Left colon (tissue), 2 donors: ENCODE measurements at places on chromosomes 4 and X. TPM values are rescaled to one million over a fixed set of nuclear protein-coding genes. Genes with fewer than 3 reads are reported as not detected.

BBS7 gene
- 11.3 TPM for total RNA-seq

LDOC1 gene
- 2.0 TPM for total RNA-seq

SLC6A8 gene
- 170 TPM for total RNA-seq

PAGE1 gene
- total RNA-seq: not detected

SLC9A6 gene
- total RNA-seq: 13.1 TPM

ITM2A gene
- total RNA-seq: 26.5 TPM

AREG gene
- 30.0 TPM for total RNA-seq

COL4A6 gene
- total RNA-seq: 0.73 TPM

NWD2 gene
- total RNA-seq: 1.2 TPM

ACE2 gene
- total RNA-seq: 19.3 TPM

SUPT20HL2 gene
- not detected for total RNA-seq

PNMA3 gene
- total RNA-seq: 0.08 TPM

DNA sequence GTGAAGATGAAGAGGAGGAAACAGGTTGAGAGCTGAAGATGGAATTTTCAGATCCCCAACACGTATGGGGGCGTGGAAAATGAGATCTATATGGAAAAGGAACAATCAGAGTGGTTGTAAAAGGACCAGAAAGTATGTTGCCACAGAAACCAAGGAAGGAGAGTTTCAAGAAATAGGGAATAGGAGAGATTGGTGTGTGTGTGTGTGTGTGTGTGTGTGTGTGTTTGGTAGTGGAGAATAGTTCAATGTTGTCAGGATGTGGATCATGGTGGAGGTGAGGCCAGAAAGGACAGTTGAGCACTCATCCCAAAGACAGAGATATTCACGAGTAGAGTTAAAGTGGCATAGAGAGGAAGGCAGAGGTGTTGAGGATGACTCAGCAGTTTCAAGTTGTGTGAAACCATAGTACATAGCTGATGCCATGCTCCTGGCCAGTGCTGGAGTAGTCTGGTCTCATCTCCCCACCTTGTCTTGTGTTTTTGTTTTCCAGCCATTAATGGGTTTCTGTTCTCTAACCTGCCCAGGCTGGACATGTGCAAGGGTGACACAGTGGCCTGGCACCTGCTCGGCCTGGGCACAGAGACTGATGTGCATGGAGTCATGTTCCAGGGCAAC lies 36.1 kb downstream of the HEPH start:
- DNase-seq: no peak

GRCh38 chr4:68383115-68383514 lies 33.2 kb upstream of the YTHDC1 start:
- no peak for DNase-seq

DNA sequence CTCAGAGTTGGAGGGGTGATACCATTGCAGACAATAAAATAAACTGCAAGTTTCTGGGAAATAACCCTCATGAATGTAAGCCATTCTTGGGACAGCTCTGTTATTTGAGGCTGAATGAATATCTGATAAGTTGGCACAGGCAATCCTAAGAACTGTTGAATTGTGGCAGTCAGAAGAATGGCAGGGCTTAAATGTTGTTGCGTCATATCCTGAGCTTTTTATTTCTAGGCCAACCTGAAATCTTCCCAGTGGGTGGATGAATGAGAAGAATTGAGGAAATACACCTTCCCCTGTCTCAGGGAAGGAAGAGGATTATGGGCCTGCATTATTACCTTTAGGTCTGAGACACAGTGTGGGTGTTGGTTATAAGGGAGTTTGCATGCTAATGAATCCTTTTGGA lies 64.4 kb upstream of the C4orf54 start:
- no peak for DNase-seq

GRCh38 chr4:41647383-41647782 lies 101.1 kb downstream of the PHOX2B start:
- no peak for DNase-seq

- no peak for DNase-seq
Measured at GRCh38 chr4:8247047-8247930, 22.3 kb upstream of the HTRA3 start.

GRCh38 chr4:168551945-168552695 lies 55.3 kb downstream of the PALLD start:
- no peak for DNase-seq

DNA sequence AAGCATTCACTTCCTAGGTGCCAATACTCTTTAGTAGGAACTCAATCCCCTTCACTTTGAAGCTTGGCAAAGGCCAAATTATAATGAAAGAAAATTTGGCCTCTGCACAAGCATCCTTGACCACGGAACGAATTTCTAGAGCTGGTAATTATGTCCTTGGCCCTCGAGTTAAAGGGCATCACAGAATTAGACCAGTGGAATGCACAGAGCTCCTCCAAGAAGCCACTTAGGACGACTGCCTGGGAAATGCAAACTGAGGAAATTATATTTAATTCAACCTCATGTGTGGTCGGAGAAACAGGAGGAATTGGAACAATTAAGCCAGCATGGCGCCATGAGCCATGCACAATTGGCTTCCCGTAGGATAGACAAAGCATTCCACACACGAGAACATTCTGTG lies 59.3 kb downstream of the NLGN4X start:
- DNase-seq: no peak

GRCh38 chrX:51862920-51863319 lies 30.5 kb upstream of the MAGED1 start:
- no peak for DNase-seq

- DNase-seq: no peak
Measured at GRCh38 chr4:25813448-25814106, 49.2 kb downstream of the SEL1L3 start.

DNA sequence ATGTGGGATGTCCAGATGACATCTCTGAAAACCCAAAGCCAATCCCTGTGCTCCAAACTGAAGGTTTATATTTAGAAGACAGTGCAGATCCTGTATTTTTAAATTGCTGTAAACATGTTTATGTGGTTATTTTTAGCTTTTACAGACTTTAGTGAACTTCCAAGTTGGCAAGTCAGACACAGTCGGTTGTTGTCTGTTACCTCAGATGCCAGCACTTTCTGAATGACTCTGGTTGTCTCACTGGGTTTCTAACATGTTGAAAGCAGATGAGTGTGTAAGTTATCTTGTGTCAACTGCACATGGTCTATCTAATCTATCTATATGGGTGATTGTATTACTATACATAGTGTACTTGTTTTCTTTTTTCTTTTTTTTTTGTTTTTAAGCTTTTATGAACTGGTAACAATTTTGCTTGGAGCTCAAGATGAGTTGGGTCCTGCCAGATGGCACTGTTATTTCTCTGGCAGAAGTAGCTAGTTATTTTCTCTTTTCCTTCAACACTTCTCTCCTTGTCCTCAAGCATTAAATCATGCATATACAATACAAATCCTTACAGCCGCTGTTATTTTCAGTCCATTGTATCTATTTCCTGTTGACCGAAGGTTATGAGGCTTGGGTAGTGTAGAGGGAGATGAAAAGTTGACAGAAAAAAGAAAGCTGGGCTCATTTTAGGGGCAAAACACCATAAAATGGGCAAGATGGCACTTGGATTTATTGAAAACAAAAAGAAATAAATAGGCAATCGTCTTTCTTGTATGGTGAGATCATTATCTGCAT lies 66.3 kb downstream of the GAB1 start:
- DNase-seq: no peak

DNA sequence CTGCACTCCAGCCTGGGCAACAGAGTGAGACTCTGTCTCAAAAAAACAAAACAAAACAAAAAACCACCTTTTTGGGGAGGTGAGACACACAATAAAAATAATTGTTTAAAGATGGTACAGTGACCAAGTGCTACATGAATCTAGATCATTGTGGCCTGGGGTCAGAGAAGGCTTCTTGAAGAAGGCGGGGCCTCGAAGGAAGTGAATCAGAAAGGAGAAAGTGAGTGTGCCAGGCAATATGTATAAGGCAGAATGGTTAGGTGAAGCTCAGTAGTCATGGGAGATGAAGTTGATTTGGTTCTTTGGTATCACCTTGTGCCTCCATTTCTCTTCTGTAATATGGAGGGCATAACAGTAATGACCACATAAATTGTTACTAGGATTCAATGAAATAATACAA lies 58.9 kb downstream of the DOCK11 start:
- DNase-seq: no peak

- no peak for DNase-seq
Measured at GRCh38 chr4:85500110-85500867, 25.3 kb downstream of the ARHGAP24 start.

GRCh38 chr4:2545321-2546013 lies 9.0 kb downstream of the FAM193A start:
- DNase-seq: no peak

DNA sequence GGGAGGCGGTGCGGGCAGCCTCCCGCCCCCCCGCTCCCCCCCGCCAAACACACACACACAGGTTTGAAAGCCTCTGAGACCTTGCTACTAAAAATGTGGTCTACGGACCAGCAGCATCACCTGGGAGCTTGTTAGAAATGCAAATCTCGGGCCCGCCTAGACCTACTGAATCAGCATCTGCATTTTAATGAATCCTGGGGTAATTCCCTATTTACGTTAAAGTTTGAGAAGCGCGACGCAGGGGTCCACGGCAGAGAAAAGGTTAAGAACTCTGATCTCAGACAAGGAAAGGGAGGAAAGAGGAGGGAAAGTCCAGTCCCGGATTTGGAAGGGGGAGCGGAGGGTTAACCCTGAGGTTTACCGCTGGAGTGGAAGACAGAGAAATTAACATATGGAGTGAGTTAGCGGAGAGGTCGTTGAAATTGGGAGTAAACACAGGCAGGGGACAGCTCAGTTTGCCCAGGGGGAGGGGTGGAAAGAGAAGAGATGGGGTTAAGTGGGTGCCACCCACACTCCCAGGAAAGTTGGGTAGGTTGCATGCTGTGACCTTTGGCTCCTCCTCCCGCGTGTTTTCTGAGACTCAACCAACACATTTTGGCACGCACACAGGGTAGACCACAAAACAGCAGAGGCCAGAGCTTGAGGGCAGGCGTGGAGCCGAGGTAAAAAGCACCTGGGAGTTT lies 483.6 kb downstream of the BCOR start:
- no peak for DNase-seq

DNA sequence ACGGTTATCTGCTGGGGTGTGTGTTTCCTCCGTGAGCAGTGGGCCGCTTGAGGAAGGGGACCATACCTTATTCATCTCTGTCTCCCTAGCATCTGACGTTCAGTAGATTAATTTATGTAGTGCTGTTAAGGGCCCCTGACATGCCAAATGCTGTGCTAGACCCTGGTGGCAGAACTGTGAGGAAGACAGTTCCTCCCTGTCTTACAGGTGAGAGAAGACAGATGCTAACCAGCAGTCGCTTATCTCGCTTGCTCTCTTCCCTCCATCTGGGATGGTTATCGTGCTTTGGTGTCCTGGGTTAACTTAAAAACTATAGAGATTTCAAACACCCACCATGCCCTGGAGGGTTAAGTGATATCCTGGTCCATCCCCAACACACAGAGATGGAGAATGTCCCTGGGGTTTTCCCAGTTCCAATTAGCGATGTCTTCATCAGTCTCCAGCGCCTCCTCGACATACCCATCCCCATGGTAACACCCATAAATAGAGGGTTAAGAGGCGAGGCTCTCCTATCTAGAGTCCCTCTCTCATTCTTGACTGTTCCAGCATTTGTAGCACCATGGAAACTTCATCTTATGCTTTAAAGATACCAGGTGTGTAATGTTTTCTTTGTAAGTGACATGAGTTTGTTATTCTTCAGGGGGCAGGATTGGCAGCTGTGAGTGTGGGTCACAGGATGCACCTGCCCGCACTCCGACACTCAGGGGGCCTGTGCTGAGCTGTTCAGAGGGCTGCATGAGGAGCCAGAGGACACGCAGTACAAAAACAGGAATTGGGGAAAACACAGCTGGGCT lies 135.2 kb downstream of the STK32B start:
- no peak for DNase-seq

DNA sequence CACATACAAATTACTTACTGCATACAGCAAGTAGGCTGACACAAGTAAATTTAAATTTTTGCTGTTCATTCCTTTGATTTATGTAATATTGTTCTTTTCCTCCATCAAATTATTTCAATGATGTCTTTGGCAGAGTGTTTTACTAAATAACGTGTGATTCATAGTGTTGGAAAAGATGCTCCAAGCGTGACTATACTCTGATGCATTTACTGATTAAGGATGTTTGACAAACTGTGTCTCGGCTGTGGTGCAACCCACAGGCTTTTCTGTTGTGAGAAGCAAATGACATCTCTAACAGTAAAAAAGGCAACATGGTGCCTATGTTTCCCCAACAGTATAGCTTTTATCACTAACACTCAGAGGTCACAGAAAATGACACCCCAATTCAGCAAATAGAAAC lies 540.9 kb downstream of the PPP4R3C start:
- DNase-seq: no peak

DNA sequence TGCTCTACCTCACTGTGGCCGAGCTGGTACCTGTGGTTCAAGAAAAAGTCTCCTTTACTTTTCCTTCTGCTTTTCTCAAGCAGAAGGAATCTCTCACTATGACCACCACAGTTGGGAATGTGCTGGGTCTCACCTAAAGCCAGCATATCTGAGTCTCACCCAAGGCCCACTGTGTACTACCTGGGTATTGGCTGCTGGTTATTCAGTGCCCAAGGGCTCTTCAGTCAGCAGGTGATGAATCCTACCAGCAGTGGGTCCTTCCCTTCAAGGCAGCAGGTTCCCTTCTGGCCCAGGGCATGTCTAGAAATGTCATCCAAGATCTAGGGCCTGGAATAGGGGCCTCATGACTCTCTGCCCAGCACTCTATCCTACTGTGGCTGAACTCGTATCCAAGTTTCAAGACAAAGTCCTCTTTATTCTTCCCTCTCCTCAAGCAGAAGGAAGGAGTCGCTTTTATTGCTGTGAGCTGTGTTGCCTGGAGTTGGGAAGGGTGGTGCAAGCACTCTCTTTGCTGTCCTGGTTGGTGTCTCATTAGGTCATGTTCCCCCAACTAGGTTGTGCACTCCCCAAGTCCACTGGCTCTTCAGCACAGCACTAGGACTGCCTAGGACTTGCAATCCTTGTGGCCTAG lies 6.1 kb downstream of the CXCL10 start:
- no peak for DNase-seq

GRCh38 chrX:40755291-40756249 lies 20.2 kb upstream of the MED14 start:
- DNase-seq: no peak

GRCh38 chrX:75883446-75883845 lies 98.4 kb upstream of the MAGEE2 start:
- DNase-seq: no peak

DNA sequence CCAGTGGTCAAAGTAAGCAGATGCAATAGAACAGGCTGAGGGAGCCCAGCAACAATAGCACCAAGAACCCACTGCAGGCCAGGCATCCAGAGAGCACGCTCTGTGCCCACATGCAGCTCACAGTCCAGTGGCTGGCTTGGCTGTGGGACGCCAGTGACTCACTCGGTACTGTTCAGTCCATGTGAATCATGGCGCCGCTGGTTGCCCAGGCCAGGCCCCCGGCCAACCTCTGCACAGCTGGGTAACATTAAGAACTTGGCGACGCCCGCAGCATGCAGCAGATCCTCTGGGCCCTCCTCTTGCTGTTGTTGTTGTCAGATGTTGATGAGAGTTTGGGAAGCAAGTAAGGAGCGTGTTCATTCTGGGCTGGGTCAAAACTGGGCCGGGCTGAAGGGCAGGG lies 60.5 kb downstream of the MSX1 start:
- DNase-seq: no peak

DNA sequence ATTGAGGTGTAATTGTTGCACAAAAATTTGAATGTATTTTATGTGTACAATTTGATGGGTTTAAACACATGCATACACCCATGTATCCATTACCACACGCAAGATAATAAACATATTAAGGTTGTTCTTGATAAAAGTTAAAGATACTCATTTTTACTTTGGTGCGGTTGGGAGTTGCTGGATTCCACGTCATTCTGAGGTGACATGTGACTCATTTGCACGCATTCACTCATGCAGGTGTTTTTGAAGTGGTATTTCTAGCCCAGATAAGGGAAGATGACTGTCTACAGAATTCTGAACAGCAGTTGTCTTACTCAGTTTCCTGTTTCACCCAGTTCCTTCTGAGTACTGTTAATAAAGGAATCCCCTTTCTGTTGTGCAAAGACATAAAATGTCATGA lies 142.0 kb downstream of the RTL3 start:
- no peak for DNase-seq
